ENCODE measurements at places on chromosomes 1 and 21.

- peak; percentile 33 for DNase-seq
These were observed 26.7 kb upstream of the SPSB1 start for GRCh38 chr1:9265968-9266367.

GRCh38 chr1:27342391-27342777, 562 bp downstream of the SYTL1 start:
- DNase-seq = no peak

GRCh38 chr21:36075171-36075570, 5.3 kb downstream of the CBR1 start:
- no peak for DNase-seq

DNA sequence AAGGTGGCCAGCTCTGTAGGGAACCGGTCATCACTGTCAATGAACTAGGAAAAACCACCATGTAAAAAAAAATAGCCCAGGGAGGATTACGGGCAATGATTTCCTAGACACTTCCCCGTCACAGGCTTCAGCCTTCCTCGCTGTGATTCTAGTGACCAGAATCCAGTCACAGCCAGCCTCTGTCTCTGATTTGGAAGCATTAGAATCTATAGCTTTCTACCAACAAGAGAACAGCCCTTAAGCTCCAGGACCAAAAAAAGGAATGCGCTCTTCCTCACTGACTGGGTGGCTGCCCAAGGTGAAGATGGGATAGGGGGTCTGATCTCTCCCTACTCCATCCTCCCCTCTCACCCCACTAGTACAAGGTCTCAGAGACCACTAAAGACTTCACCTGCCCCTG, 67.2 kb downstream of the TEX35 start:
- DNase-seq = no peak

DNA sequence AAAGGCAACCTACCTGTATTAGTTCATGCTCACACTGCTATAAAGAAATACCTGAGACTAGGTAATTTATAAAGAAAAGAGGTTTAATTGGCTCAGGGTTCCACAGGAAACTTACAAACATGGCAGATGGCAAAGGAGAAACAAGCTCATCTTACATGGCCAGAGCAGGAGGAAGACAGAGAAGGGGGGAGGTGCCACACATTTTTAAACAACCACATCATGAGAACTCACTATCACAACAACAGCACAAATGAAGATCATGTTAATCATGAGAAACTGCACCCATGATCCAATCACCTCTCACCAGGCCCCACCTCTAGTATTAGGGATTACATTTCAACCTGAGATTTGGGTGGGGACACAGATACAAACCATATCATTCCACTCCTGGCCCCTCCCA, 90.6 kb upstream of the KCTD3 start:
- no peak for DNase-seq

GRCh38 chr1:21318714-21319159, 28.5 kb upstream of the ECE1 start:
- DNase-seq = peak; percentile 86

- peak; percentile 3 for DNase-seq
These were observed 26.6 kb downstream of the RGS21 start for GRCh38 chr1:192343344-192343743.

GRCh38 chr1:232553050-232553754, 76.7 kb downstream of the SIPA1L2 start:
- DNase-seq = no peak

DNA sequence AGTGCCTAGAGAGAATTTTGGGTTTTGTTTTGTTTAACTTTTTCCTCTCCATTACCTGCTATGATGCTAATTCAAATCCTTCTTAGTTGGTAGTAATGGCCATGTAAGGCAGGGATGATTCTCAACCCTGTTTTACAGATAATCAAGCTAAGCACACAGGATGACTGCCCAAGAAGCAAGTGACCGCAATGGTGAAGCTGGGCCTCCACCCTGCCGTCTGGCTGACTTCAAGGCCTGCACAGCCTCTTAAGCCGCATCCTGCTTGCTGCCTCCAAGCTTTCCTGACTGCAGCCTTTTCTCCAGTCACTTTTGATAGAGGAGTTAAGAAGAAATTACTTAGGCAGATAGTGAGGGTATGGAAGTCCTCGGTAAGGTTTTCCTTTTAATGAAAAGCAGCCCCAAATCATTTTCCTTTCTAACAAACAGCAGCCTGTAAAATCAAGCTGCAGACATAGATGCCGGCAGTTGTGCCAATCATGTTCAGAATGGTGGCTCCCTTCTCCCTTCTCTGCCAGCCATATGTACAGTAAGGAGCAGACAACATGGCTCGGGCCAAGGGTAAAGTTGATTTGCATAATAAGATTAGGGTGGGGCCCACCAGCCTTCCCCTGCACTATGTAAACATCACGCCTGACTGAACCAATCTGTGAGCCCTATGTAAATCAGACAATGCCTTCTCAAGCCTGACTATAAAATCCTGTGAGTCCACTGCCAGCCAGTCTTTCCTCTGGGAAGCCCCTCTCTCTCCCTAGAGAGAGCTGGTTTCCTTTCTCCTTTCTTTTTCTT, 8.8 kb upstream of the CTBS start:
- peak; percentile 88 for DNase-seq

GRCh38 chr1:53139951-53140361, 2.5 kb downstream of the SLC1A7 start:
- DNase-seq = no peak

DNA sequence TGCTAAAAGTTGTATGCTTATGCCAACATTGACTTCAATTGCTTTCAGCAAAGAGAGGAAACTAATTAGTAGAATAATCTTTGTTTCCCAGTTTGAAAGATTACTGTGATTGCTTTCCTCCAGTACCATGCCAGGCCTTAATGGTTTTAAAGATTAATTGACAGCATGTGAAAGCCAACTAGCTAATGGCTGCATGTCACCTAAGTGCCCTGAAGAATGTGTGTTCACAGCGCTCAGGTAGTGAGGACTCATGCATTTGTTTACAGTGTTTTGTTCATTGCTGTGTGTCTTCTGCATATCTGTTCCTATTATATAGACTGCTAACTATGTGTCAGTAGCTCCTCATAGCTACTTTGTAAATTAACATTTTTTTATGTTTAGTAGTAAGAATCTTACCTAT, 335.6 kb downstream of the LRRIQ3 start:
- DNase-seq = no peak

GRCh38 chr1:156859523-156860112, 701 bp upstream of the INSRR start:
- peak; percentile 72 for DNase-seq

DNA sequence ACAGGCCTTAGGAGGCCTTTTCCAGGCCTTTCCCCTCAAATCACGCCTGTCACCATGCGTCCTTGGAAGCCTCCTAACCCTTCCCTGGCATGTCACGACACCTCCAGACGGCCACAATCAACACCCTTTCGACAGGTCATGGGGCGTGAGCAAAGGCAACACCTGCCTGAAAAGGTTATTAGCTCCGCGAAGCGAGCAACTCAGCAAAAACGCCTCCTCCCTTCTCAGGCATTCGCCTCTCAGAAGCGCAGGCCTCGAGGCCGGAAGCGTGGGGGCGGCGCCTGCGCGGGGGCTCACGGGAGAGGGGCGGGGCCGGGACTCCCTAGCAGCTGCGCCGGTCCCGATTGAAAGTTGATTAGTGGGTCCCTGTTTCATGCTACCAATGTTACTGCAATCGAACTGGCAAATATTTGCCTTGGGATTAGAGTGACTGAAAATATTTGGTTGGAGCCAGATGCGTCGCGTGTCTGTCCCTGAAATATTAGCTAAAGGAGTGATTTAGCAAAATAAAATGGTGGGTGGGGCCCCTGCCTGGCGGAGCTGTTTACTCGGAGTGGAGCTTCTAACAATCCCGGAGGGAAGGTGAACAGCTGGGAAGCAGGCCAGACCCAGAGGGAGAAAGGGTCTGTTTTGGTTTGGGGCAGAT, 44.9 kb downstream of the GFI1 start:
- no peak for DNase-seq

DNA sequence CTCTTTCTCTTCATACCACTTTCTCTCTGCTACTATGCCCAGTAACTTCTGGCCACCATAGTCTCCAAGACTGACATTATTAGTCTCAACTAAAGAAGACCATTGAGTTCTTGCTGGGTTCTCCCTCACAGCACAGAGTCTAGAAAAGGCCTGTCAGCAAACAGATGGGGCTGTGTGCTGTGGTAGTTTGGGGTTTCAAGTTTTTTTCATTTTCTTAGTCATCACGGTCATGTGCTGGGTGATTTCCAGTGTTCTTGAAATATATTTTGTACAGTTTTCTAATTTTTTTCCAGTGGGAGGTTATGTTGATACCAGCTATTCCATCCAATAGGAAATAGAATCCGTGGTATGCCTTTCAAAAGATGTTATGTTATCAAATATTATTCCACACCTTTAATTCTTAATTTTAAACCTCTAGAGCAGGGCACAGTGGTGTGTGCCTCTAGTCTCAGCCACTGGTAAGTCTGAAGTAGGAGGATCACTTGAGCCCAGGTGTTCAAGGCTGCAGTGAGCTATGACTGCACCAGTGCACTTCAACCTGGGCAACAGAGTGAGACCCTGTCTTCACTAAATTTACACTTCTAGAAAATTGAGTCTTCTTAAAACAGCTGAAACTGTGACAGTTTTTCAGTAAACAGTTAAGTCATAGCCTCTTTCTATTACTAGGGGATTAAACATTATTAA, 8.3 kb downstream of the CFHR2 start:
- no peak for DNase-seq

- no peak for DNase-seq
These were observed 155.7 kb downstream of the TNFSF18 start for GRCh38 chr1:172895050-172895460.

DNA sequence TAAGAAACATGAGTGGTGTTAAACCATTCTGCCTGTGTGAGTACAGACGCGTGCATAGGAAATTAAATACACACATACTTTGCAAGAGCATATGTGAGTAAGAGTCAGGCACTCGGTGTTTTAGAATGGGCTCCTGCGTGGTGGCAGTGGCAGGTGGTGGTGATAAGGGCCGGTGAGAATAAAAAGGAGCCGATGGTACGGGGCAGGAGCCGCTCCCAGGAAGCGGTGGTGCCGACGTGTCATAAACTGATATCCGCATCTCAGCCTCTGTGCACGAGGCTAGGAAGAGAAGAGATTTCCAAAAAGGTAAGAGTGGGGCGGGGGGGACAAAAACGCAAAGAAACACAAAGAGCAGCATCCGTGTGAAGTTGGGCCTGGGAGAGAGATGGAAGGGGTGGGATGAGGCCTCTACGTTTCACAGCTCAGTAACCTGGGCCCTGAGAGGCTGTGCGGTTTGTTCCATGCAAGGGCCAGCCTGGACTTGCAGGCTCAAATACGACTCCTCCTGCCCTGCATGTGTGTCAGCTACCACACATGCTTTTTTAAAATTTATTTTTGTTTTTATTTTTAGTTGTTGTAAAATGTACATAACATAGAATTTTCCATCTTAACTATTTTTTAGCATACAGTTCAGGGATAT, 127.7 kb upstream of the COL6A1 start:
- DNase-seq = no peak

DNA sequence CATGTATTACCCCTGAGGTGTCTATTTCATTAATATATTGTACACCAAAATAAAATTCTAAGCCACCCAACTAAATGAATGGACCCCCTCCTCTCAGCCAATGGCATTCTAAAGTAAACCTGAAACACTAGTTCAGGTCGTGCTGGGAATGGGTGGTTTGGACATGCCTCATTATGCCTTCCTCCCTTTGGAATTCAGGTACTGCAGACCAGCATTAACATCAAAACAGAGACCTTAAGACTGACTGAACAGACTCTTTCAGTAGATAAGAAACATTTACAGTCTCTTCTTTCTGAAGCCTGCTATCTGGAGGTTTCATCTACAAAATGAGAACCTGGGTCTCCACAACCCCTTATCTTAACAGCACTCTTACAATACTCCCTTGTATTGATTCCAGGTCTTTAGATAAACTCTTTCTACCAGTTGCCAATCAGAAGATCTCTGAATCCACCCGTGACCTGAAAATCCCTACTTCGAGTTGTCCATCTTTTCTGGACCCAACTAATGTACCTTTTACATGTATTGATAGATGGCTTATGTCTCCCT, 93.6 kb downstream of the PKN2 start:
- DNase-seq = no peak

GRCh38 chr1:53580009-53580400, 120.8 kb downstream of the DMRTB1 start:
- no peak for DNase-seq

- no peak for DNase-seq
These were observed 400.1 kb downstream of the NEGR1 start for GRCh38 chr1:71882226-71882625.

DNA sequence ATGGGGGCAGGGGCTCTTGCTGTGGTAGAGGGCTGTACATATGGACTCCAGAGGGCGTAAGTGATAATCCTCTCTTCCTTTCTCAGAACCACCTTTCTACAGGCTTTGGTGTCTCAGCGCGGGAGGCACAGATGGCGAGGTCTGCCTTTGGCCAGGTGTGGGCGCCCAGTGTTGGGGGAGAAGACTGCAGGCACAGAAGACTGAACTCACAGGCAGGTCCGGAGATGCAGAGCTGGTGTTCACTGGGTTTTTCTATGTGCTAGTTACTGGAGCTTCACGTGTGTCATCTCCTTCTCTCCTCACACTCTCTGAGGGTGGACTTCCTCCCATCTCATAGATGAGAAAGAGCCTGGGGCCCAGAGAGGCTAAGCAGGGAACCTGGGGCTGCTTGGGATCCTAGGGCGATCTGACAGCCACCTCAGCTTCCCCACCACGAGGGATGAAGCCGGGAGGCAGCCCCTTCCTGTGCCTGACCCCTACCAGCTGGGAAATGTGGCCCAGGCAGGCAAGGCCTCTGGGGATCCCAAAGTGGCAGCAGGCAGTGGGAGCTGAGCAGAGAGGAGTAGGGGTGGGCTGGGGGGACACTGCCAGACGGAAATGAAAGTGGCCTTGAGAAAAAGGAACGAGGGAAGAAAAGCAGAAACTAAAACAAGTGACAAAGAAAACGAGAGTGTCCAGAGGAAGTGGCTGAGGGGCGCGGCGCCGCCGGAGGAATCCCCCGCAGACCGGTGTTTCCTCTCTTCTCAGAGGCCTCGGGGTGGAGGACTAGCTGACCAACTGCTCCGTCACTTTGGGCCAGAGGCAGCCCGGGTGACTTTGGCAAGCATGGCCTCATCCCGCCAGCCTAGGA, 191.6 kb downstream of the HIVEP3 start:
- no peak for DNase-seq

DNA sequence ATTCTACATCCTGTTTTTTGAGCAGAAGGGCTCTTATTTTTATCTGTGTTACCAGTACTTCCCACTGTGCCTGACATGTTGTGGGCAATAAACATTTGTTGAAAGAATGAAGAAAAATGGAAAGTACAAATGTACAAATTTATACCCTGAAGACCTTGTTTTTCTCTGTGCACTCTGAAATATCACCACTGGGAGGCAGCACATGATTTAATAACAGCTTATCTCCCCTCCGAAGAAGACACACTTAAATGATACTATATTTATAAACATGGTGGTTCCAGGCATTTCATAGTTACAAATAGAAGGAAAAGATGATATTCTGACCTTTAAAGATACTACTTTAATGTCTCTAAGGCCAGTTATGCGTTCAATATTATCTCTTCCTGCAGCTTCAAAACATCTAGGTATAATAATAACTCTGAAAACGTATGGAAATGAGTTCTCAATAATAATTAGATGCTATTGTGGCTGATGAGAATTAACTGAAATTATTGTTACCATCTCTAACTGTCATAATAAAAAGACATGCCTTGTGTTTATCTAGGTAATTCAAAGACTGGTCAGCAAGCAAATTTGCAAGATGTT, 12.8 kb downstream of the DYNLT5 start:
- peak; percentile 81 for DNase-seq

- no peak for DNase-seq
These were observed 400.7 kb upstream of the RUNX1 start for GRCh38 chr21:35449846-35450245.
